ENCODE measurements at places on chromosomes 12 and 14. TPM values are rescaled to one million over a fixed set of nuclear protein-coding genes. Genes with fewer than 3 reads are reported as not detected.

The FITM1 gene
- total RNA-seq: not detected

The SMIM41 gene
- total RNA-seq: not detected

The CD4 gene
- not detected for total RNA-seq

The COX6A1 gene
- 858 TPM for total RNA-seq

The TARBP2 gene
- 53.8 TPM for total RNA-seq

The KERA gene
- not detected for total RNA-seq

The C14orf180 gene
- not detected for total RNA-seq

The CCT2 gene
- 306 TPM for total RNA-seq

The ENDOU gene
- not detected for total RNA-seq

The TAS2R31 gene
- total RNA-seq: 0.16 TPM

The DIO2 gene
- 10.7 TPM for total RNA-seq

The DBX2 gene
- total RNA-seq: not detected

The TESPA1 gene
- not detected for total RNA-seq

The SLC38A1 gene
- total RNA-seq: 41.1 TPM

The OR5AU1 gene
- total RNA-seq: not detected

The KRT83 gene
- 2.5 TPM for total RNA-seq

The PMEL gene
- 1.4 TPM for total RNA-seq

The SAMD4A gene
- 6.4 TPM for total RNA-seq

The RPS6KA5 gene
- total RNA-seq: 2.0 TPM

The EIF2B1 gene
- total RNA-seq: 31.7 TPM

The BATF gene
- total RNA-seq: not detected

The ZBTB42 gene
- total RNA-seq: 3.6 TPM

The SLC8A3 gene
- not detected for total RNA-seq

The LHX5 gene
- not detected for total RNA-seq

The KLRC4 gene
- not detected for total RNA-seq

The DEPDC4 gene
- 1.4 TPM for total RNA-seq

The PMCH gene
- total RNA-seq: not detected

The SIX6 gene
- total RNA-seq: not detected

The TBX3 gene
- 23.9 TPM for total RNA-seq

The SLC6A13 gene
- 0.11 TPM for total RNA-seq

The TAS2R8 gene
- not detected for total RNA-seq

The MYL2 gene
- total RNA-seq: 0.25 TPM

The WDHD1 gene
- total RNA-seq: 13.5 TPM

The CLEC2B gene
- 1.4 TPM for total RNA-seq

The HOXC6 gene
- 5.4 TPM for total RNA-seq

The KITLG gene
- 11.9 TPM for total RNA-seq

The IAPP gene
- total RNA-seq: not detected

The KCNH3 gene
- total RNA-seq: 2.7 TPM

The GXYLT1 gene
- total RNA-seq: 14.6 TPM

The KRT8 gene
- 3,255 TPM for total RNA-seq

The SRGAP1 gene
- 11.5 TPM for total RNA-seq

The SLC15A4 gene
- 18.2 TPM for total RNA-seq

The CLEC4D gene
- total RNA-seq: not detected

The APOLD1 gene
- total RNA-seq: 0.25 TPM

The INHBE gene
- total RNA-seq: 0.12 TPM

The LIN7A gene
- 0.42 TPM for total RNA-seq

The ANG gene
- total RNA-seq: 8.3 TPM

The PXN gene
- total RNA-seq: 153 TPM

The FSCB gene
- not detected for total RNA-seq

The ASIC1 gene
- 6.4 TPM for total RNA-seq

The KRT5 gene
- not detected for total RNA-seq

The C3AR1 gene
- not detected for total RNA-seq

The SMAGP gene
- 22.2 TPM for total RNA-seq

Data from A549 treated with RU486 at 1 μM for 4 hours (cell line).